ENCODE measurements at places on chromosomes 12 and 14. TPM values are rescaled to one million over a fixed set of nuclear protein-coding genes. Genes with fewer than 3 reads are reported as not detected.

DNA sequence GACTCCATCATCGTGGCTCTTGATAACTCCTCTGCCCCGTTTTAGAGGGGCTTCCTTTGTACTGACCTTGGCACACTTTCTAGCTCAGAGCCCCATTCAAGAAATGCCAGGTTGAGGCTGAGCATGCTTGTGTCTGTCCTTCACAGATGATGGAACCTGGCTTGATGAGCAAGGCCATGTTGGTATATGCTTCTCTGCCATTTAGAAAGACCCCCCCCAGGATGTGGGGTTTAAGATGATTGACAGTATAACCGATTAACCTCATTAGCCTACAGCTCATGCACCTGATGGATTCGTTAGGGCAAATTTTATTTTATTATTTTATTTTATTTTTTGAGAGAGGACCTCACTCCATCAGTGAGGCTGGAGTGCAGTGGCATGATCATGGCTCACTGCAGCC, 21.0 kb downstream of the BATF start:
- DNase-seq, result no peak
- no peaks in the 10 kb centered on the region for H3K36me3 ChIP-seq
- no peak overlapping the region for H3K4me3 ChIP-seq
- peak overlapping the region; percentile 42 for H3K27ac ChIP-seq
- peaks cover 6% of the 10 kb centered on the region for H3K4me1 ChIP-seq
- H3K27me3 ChIP-seq, result peaks cover 2% of the 10 kb centered on the region

GRCh38 chr14:87199381-87199780, 793.6 kb downstream of the GALC start:
- no peaks in the 10 kb centered on the region for H3K36me3 ChIP-seq
- H3K4me1 ChIP-seq, result no peaks in the 10 kb centered on the region
- H3K4me3 ChIP-seq, result no peak overlapping the region
- no peak overlapping the region for H3K27ac ChIP-seq

GRCh38 chr12:95593266-95593871, 42.1 kb upstream of the USP44 start:
- peak; percentile 95 for DNase-seq
- peaks cover 10% of the 10 kb centered on the region for H3K4me1 ChIP-seq
- H3K4me3 ChIP-seq, result no peak overlapping the region

GRCh38 chr14:34059037-34059924, 108.4 kb upstream of the EGLN3 start:
- DNase-seq, result no peak
- peak overlapping the region; percentile 93 for H3K27ac ChIP-seq
- H3K4me3 ChIP-seq, result peak overlapping the region; percentile 67
- no peaks in the 10 kb centered on the region for H3K27me3 ChIP-seq
- H3K36me3 ChIP-seq, result no peaks in the 10 kb centered on the region
- peaks cover 33% of the 10 kb centered on the region for H3K4me1 ChIP-seq

GRCh38 chr12:12837025-12837812, 24.1 kb downstream of the DDX47 start:
- H3K4me1 ChIP-seq, result no peaks in the 10 kb centered on the region
- H3K27me3 ChIP-seq, result no peaks in the 10 kb centered on the region
- H3K27ac ChIP-seq, result no peak overlapping the region
- peak; percentile 67 for DNase-seq

GRCh38 chr14:75702122-75702521, 41.1 kb downstream of the TTLL5 start:
- DNase-seq, result peak; percentile 76
- no peaks in the 10 kb centered on the region for H3K27me3 ChIP-seq
- peak overlapping the region; percentile 84 for H3K27ac ChIP-seq
- H3K36me3 ChIP-seq, result peaks cover 22% of the 10 kb centered on the region
- H3K4me3 ChIP-seq, result no peak overlapping the region

Gene SPATS2
- total RNA-seq, result 18.8 TPM

Gene ENO2
- 4.3 TPM for total RNA-seq

Gene ABCD2
- 0.09 TPM for total RNA-seq

Gene TAS2R50
- 1.6 TPM for total RNA-seq

DNA sequence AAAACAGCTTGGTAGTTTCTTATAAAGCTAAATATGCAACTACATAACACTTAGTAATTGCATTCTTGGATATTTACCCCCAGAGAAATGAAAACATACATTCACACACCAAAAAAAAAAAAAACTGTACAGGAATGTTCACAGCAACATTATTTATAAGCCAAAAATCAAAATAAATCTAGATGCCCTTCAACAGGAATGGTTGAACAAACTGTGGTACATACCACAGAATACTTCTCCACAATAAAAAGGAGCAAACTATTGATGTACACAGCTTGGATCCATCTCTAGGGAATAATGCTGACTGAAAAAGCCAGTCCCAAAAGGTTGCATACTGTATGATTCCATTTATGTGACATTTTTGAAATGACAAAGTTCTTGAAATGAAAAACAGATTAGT, 62.1 kb upstream of the SLC38A4 start:
- no peaks in the 10 kb centered on the region for H3K27me3 ChIP-seq
- no peak overlapping the region for H3K27ac ChIP-seq
- DNase-seq, result no peak

Gene CCDC184
- total RNA-seq, result 1.2 TPM

GRCh38 chr14:76778546-76779215, 17.4 kb downstream of the VASH1 start:
- peaks cover 43% of the 10 kb centered on the region for H3K4me1 ChIP-seq
- H3K27me3 ChIP-seq, result no peaks in the 10 kb centered on the region
- peaks cover 92% of the 10 kb centered on the region for H3K36me3 ChIP-seq
- no peak for DNase-seq
- H3K27ac ChIP-seq, result no peak overlapping the region

Gene PTGER2
- 1.4 TPM for total RNA-seq

- H3K27ac ChIP-seq, result no peak overlapping the region
- peaks cover 2% of the 10 kb centered on the region for H3K4me1 ChIP-seq
- H3K36me3 ChIP-seq, result no peaks in the 10 kb centered on the region
- H3K4me3 ChIP-seq, result no peak overlapping the region
- DNase-seq, result no peak
- peaks cover 3% of the 10 kb centered on the region for H3K27me3 ChIP-seq
Measured at GRCh38 chr12:65756956-65757511, 67.2 kb upstream of the HMGA2 start.

- H3K4me1 ChIP-seq, result no peaks in the 10 kb centered on the region
- no peaks in the 10 kb centered on the region for H3K27me3 ChIP-seq
- no peak overlapping the region for H3K27ac ChIP-seq
- H3K4me3 ChIP-seq, result no peak overlapping the region
- no peaks in the 10 kb centered on the region for H3K36me3 ChIP-seq
Measured at GRCh38 chr14:50272498-50272897, 39.5 kb downstream of the L2HGDH start.
